ENCODE measurements at places on chromosomes 4 and X.

DNA sequence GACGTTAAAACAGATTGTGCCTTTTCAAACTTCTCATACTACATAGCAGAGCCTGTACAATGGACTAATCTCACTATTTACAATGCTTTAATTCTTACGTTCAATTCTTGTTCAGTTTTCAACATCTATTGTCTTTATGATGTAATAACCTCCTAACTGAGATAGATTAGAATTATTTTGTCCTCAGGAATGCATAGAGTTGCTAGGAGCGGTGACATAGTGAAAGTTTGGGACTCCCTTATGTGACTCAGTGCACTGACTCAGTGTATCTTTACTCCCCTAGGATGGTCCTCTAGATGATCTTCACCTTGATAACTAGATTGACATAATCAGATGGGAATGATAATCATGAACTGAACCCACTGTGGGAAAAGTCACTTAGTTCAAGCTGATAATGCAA lies 151.5 kb downstream of the VEGFC start:
- DNase-seq = no peak

GRCh38 chr4:162015090-162015489 lies 148.7 kb downstream of the FSTL5 start:
- no peak for DNase-seq

GRCh38 chr4:76691807-76692582 lies 205.9 kb downstream of the SOWAHB start:
- DNase-seq = no peak

DNA sequence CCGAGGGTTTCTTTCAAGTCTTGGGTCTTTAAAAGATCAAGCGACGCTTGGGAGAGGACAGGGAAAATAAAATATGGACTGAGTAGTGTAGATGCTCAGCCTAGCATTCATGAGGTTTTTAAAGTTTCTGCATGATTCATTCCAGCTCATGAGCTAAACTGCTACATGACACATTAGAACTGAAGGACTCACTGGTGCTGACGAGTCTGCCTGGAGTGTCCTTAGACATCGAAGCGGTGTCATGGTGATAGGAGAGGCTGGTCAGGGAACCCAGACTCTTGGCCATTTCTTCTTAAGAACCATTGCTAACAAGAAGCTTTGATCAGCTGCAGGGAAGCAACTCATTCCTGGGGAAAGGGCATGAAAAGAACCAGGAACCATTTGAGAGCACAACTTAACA lies 158.6 kb downstream of the TRIML1 start:
- DNase-seq = no peak

DNA sequence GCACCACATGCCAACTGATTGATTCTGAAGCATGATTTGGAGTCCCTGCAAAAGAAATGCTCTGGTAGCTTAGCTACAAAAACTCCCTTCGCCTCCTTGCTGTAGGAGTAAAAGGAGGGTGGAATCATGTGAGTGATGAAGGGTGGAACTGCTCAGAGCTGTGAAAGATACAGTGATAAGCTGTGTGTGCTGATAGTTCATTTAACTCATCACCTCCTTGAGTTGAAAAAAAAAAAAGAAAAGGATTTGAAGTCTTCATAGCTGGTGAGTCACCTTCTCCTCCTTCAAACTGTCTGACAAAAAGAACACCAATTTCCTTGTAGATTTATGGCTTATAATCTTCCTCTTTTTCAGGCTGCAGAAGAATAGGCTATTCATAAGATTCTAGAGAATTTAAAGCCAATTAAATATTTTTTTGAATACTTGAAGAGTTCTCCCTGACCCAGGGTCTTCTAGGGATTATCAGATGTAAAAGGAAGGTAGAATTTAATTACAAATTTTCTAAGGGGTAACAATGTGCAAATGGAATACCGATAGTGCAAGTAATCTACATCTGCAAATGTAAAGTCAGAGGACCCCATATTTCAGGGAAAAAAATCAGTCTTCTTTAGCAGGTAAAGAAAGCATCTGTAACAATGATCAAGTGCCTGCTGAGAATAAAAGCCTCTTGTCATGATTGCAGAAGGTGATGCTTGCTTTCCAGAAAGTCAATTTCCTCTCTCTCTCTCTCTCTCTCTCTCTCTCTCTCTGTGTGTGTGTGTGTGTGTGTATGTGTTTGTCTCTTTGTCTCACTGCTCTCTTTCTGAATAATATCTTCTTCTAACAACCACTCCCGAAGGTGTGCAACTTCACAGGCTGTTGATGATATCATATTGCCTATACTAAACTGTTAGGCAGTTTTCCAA lies 208.8 kb upstream of the VEGFC start:
- DNase-seq = no peak

- DNase-seq = no peak
Measured at GRCh38 chrX:152930516-152930915, 32.6 kb downstream of the ZNF185 start.

DNA sequence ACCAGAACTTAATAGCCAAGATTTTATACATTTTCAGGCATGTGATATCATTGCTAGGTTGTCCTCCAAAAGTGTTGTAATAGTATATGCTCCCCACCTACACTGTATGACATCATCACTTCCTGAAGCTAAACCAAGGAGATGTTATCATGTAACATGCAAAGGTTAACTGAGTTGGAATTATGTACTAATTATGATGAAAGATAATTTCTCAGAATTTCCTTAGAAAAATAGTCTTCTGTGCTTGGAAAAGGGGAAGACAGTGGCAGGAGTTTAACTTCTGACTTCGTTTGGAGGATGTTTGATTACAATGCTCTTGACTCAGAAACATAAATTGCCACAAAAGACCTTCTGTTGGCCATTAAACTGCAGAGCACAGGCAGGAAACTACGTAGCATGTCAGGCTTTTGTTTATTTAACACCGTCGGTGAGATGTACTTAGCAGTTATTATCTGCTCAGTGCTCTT lies 83.6 kb upstream of the GUCY1A1 start:
- no peak for DNase-seq

- no peak for DNase-seq
Measured at GRCh38 chr4:121697564-121697963, 784 bp upstream of the ANXA5 start.

DNA sequence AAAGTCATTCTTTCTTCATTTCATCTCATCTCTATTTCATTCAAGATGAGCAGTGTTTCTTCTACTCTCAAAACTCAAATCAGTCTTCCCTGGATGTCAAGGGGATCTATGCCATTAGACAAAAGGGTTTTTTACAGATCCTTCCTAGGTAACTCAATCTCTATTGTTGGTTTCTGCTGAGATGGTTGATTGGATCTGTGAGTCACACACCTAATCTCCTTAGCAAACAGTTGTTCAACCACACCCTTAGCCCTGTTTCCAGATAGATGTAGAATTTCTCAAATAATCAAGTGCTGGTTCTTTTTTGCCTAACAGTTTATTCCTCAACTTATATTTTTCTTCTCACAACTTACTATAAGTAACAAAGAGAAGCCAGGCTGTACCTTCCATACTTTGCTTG lies 200.5 kb downstream of the KDR start:
- no peak for DNase-seq

- DNase-seq = no peak
Measured at GRCh38 chrX:99973572-99974226, 436.4 kb downstream of the PCDH19 start.

GRCh38 chr4:7587433-7588405 lies 153.0 kb upstream of the PSAPL1 start:
- DNase-seq = no peak

DNA sequence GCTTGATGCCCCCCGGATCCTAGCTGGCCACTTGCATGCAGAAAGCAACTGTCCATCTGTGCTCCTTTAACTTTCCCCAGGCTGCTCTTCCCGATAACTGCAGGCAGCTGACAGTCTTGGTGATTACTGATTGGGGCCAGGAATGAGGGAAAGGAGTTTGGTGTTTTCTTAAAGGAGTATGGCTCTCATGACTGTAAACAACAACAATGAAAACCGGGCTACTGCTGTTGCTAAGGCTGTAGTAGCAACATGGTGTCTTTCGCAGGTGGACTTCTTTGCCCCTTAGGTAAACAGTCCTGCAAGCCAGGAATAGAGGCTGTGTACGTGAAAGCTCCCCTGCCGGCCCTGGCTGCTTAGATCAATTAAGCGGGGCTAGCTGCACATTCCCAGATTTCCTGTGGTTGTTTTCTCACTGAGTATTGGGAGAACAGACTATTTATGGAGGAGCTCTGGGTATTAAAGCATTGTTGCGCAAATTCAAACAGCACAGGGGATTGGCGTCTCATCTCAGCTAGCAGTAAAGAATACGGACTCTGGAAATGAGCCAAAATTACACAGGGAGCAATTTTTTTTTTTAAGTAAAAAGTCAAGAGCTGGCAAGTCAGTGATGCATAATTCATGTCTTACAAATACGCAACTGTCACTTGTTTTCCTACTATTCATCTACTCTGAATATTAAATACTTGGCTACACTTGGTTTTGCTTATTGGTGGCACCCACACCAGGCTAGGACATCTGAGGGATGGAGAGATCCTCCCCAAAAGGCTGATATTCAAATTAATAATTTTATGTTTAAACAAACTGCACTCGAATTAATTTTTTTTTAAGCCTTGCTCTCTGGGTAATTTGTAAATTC lies 61.6 kb upstream of the NAP1L5 start:
- DNase-seq = no peak

GRCh38 chrX:129875669-129876068 lies 30.3 kb upstream of the UTP14A start:
- no peak for DNase-seq

GRCh38 chr4:187687697-187688096 lies 307.9 kb upstream of the ZFP42 start:
- DNase-seq = no peak

DNA sequence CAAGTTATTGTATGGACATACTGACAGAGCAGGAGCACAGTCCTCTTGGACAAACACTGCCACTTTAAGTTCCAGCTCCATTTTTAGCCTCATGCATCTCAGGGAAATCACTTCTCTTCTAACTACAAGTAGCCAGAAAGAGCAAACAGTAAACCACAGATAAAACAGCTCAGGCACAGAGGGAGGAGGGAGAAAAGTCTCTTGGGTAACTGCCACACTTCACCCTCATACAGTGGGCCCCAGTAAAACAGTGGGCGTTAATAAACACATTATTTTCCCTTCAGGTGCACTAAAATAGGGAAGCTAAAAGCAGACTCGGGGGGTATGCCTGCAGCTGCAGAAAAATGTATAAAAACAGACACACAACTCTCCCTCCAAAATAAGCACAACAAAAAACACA lies 21.6 kb downstream of the CD38 start:
- DNase-seq = no peak

- DNase-seq = no peak
Measured at GRCh38 chr4:74570095-74570494, 125.2 kb downstream of the AREG start.

- no peak for DNase-seq
Measured at GRCh38 chrX:40174001-40174853, 76.5 kb upstream of the BCOR start.

DNA sequence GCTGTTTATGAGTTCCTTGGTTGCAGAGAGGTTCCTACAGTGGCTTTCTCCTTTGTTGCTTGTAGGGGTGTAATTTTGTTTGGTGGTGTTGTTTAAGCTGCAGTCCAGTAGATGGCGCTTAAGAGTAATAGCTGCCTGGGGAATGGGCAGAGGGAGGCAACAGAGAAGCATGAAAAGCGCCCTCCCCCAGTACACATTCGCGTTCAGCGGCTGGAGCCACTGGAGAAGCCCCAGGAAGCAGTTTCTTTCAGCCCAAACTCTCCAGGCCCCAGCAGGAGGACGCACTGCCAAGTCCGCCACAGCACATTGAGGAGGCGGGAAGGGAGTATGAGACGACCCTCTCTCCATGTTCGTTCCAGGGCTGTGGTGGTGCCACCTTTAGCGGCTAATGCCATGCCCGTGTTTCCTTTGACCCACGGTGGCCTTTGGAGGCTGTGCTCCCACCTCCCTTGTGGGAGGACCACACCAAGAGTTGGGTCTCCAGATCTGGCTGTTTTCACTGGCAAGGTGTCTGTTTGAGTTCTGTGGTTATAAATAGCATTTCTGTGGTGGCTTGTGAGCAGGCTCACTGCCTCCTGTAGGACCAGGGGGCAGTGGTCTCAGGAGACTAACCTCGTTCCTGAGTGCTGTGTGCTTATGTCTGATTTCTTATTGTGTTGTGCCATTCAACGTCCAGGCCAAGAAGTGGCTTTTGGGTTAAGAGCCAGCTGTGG lies 252.3 kb downstream of the ARHGAP10 start:
- DNase-seq = no peak

GRCh38 chrX:112048707-112049106 lies 33.9 kb downstream of the TRPC5 start:
- DNase-seq = no peak

DNA sequence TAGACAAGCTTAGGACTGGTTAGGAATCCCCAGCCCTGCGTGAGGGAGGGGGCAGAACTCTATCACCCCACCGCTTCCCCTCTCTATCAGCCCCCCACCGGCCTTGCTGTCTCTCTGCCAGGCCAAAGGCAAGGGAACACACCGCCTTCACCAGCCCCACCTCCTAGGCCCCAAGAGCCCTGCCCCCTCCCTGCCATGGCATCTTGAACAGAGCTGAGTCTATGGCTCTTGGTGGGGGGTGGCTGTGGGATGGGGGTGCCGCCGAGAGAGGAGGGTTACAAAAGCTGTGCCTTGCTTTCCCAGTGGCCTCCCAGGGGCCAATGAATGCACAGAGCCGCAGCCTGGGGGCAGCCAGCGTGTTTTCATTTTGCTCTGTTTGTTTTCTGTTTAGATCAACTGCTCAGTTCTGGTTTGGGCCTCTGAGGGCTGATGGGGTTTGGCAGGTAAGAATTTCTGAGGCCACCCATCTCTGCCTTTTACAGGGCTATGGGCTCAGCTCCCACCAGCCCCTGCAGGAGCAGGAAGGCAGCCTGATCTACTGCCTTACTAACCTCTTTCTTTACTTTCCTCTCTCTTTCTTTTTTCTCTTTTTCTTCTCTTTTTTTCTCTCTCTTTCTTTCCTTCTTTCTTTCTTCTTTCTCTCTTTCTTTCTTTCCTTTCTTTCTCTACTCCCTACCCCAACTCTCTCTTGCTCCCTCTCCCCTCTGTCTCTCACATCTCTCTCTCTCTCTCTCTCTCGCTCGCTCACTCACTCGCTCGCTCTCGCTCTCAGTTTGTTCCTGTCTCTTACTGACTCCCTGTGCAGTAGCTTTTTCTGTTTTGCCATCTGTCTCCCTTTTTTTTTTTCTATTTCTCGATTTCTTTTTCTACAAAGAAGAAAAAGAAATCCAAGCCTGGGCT lies 128.3 kb downstream of the PJA1 start:
- DNase-seq = no peak

DNA sequence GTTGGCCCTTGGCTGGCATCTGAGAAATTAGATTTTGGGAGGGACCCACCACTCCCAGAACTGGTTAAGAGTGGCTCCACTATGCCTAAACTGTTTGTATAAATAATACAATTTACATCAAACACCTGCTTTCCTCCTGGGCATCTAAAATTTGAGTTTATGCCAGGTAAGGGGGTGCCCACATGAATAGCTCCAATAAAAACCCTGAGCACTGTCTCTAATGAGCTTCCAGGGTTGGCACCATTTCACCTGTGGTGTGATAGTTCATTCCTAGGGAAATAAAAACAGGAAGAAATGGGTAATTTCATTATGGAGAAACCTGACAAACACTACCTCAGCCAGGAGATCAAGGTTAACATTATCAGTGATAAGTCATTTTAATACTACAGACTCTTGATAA lies 119.7 kb downstream of the FRYL start:
- DNase-seq = no peak

- DNase-seq = no peak
Measured at GRCh38 chr4:40221744-40222143, 24.9 kb downstream of the RHOH start.

Measured in stimulated activated CD8-positive, alpha-beta memory T cell treated with anti-CD3 and anti-CD28 coated beads, Interleukin-7, amount 100 ng/mL, for 1 hour (primary cell).